ENCODE measurements at places on chromosomes 16 and 17.

GRCh38 chr16:27826893-27827289 is 236.6 kb downstream of the GSG1L start:
- no peak for DNase-seq

GRCh38 chr17:46736100-46736499 is 82.4 kb downstream of the WNT3 start:
- DNase-seq = no peak

DNA sequence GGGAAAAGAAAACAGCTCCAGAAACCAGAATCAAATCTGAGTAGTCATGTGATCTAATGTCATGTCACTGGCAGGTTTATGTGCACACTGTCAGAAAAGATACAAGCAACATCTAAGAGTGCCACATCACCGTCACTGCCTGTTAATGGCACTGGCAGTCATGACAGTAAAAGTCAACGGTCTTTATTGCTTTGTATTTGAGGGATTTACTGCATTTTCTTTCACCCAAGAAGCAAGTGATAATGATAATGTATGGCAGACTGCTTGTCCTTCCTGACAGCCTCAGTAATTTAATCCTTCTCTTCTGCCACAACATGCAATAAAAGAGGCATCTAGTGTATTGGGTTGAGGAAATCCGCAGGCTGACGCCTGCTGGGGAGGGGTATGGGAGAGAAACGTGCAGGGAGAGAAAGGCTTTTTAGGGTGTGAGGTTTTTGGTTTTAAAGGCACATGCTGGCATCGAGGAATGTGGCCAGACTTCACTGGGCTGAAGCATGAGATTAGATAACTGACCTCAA is 92.4 kb downstream of the RPGRIP1L start:
- no peak for DNase-seq

DNA sequence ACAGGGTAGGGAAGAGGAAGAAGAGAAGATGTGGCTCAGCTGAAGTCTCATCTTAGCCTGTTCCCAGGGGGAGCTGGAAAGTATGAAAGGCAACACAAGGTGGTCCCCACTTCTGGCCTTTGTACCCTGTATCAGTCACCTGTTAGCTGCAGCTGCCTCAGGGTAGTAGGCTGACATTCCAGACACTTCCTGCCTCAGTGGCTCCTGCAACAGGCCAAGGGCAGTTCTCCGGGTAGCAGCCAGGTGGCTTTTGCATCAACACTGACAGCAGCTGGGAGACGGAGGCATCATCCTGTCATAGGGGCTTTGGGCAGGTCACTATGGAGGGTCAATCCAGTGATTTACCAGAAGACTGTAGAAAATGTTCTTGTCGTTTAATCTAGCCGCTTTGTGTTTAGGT is 124.0 kb downstream of the RGS9 start:
- DNase-seq = no peak

GRCh38 chr17:7021993-7022778 is 664 bp upstream of the BCL6B start:
- no peak for DNase-seq

- no peak for DNase-seq
These were observed 15.5 kb downstream of the NFAT5 start for GRCh38 chr16:69581297-69581696.

- no peak for DNase-seq
These were observed 1.2 kb upstream of the ZFHX3 start for GRCh38 chr16:73049091-73049490.

Measured in brain pericyte (primary cell).